Aorta (tissue), 5 donors: ENCODE measurements at places on chromosomes 7 and 10. TPM values are rescaled to one million over a fixed set of nuclear protein-coding genes. Genes with fewer than 3 reads are reported as not detected.

Gene ZC3HAV1L
- polyA plus RNA-seq = 0.51 TPM

Gene MSS51
- polyA plus RNA-seq = 1.8 TPM

Gene ZP3
- 3.2 TPM for polyA plus RNA-seq

Gene GALNT17
- 1.3 TPM for polyA plus RNA-seq

Gene CUZD1
- polyA plus RNA-seq = 3.3 TPM

Gene CLDN4
- polyA plus RNA-seq = 0.69 TPM

- H3K27me3 ChIP-seq = no peaks in the 10 kb centered on the region
- no peak for DNase-seq
- no peak overlapping the region for H3K27ac ChIP-seq
- H3K36me3 ChIP-seq = peaks cover 5% of the 10 kb centered on the region
- no peaks in the 10 kb centered on the region for H3K4me1 ChIP-seq
Observed at GRCh38 chr7:45112648-45113047, 1.2 kb upstream of the TBRG4 start.

DNA sequence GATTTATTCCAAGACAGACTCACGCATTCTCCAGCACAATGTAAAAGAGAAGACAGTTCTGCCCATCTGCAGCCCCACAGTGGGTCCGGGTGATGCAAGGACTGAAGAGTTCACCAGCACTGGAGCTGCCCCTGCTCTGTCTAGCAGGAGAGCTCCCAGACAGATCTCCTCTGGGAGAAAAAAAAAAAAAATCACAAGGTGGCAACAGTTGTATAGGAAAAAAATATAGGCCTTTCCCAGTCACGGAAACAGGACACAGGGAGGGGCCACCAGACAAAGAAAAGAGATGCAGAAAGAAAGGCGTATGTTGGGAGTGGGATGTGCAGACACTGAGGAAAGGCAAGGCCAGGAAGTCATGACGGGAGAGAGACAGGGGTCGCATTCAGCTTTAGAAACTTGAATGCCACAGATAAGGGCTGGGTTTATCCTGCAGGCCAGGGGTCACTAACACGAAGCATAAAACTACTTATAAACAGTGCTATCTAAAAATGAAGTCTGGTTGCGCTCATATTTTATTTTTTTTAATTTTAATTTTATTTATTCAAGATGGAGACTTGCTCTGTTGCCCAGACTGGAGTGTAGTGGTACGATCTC is 54.1 kb downstream of the FAM171A1 start:
- no peak overlapping the region for H3K27ac ChIP-seq
- H3K36me3 ChIP-seq = no peaks in the 10 kb centered on the region
- peaks cover 2% of the 10 kb centered on the region for H3K4me1 ChIP-seq

DNA sequence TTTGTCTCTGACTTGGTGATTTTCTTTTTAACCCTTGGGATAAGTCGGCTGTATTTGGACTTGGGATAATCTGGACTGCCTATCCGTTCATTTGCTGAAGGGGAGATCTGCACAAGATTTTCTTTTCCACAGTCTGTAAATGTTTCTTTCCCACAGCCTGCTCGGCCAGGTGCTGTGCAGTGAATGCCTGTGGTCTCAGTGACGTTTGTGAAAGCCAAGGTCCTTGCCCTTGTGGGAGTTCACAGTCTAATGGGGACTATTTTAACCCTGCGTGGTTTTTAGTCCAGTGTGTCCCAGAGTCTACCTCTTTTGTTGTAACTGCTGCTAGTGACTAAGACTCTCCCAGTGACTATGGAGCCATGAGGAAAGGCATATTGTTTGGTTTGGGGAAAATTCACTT is 8.9 kb downstream of the PNLIP start:
- no peak overlapping the region for H3K27ac ChIP-seq
- H3K36me3 ChIP-seq = no peaks in the 10 kb centered on the region
- H3K4me1 ChIP-seq = no peaks in the 10 kb centered on the region
- no peak for DNase-seq
- H3K4me3 ChIP-seq = no peak overlapping the region

- no peak overlapping the region for H3K27ac ChIP-seq
- H3K4me1 ChIP-seq = peaks cover 6% of the 10 kb centered on the region
- no peaks in the 10 kb centered on the region for H3K36me3 ChIP-seq
Observed at GRCh38 chr10:24438800-24439199, 229.9 kb downstream of the KIAA1217 start.

- H3K27ac ChIP-seq = no peak overlapping the region
- H3K27me3 ChIP-seq = no peaks in the 10 kb centered on the region
- no peak overlapping the region for H3K4me3 ChIP-seq
- H3K4me1 ChIP-seq = no peaks in the 10 kb centered on the region
- no peaks in the 10 kb centered on the region for H3K36me3 ChIP-seq
- DNase-seq = no peak
Observed at GRCh38 chr7:17380736-17381662, 82.5 kb downstream of the AHR start.

DNA sequence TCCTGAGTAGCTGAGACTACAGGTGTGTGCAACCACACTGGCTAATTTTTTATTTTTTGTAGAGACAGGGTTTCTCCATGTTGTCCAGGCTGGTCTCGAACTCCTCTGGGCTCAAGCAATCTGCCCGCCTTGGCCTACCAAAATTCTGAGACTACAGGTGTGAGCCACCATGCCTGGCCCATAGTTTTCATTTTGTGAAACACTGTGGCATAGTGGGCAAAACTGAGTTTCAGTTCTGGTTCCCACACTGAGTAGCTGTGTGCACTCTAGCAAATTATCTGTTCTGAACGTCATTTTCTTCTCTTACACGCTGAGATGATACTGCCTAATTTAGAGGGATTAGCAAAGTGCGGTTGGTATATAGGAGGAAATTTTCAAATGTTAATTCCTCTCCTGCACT is 13.5 kb downstream of the ATP5MK start:
- H3K4me1 ChIP-seq = no peaks in the 10 kb centered on the region
- H3K4me3 ChIP-seq = no peak overlapping the region
- H3K27ac ChIP-seq = no peak overlapping the region
- no peak for DNase-seq

DNA sequence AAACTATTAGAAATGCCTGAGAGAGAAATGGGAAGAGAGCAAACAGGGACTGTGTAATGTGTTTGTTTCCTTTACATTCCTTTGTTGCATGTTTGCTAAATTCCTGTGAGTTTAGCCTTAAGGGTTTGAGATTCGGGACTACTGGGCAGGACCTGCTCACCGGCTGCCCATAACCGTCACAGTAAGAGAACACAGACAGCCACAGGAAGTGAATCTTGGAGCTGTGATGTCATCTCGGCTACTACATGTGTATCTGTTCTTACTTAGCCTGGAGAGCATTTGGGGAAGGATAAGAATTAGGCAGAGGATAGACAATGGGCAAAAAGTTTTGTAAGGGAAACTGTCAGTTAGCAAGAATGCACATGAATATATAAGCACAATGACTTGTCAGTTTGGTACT is 485.1 kb upstream of the KLF6 start:
- no peak overlapping the region for H3K27ac ChIP-seq
- no peaks in the 10 kb centered on the region for H3K36me3 ChIP-seq
- peaks cover 5% of the 10 kb centered on the region for H3K4me1 ChIP-seq
- H3K4me3 ChIP-seq = no peak overlapping the region
- H3K27me3 ChIP-seq = no peaks in the 10 kb centered on the region

DNA sequence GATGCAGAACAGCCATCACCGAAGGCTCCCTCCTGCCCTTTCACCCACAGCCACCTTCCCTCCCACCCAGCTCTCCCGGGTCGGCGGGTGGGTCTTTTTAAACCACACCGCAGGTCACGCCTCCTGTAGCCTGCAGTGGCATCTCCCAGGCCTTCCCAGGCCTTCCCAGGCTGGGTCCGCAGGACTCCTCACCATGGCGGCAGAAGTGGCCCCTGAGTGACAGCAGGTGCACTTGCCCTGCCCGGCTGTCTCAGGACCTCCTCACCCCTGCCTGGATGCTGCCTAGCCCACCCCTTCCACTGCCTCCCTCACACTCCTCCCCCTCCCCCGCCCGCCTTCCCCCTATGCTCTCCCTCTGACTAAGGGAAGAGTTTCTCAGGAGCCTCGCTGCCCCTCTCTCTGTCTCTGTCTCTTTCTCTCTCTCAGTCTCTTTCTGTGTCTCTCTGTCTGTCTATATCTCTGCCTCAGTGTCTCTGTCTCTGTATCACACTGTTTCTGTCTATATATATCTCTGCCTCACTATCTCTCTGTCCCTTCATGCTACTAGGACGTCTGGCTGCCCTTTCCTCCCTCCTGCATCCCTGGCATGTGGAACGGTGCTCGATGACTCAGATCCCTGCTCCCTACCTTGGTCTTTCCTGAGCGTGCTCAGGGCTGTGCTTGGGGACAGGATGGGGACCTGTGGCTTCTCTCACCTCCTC is 57.5 kb downstream of the GLRX3 start:
- H3K4me3 ChIP-seq = no peak overlapping the region
- H3K27ac ChIP-seq = no peak overlapping the region
- DNase-seq = no peak

DNA sequence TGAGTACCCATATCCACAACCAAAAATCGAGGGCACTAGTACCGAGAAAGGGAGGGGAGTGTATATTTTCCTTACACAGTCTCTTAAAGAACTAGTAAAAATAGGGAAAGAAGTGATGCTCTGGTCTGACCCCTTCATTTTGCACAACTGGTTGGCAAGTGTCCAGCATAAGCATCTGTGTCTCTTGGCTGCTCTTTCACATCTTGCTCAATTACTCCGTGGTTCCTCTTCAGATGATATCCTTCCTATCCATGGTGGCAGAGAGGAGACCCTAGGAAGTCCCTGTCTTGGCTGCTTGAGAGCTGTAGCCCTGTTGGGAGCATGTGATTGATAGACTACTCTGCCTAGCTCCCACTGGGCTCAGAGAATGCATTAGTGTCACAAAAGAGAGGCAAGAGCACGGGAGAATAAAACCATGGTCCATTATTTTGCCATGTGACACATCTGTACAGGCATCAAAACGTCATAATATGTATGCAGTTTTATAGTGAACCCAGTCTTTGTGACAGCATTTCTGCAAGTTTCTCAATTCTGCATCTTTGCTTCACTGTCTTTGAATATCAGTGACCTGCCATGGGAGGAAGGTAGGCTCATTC is 111.8 kb upstream of the ANKRD1 start:
- no peak overlapping the region for H3K4me3 ChIP-seq
- H3K36me3 ChIP-seq = no peaks in the 10 kb centered on the region
- H3K27ac ChIP-seq = no peak overlapping the region
- DNase-seq = no peak
- H3K27me3 ChIP-seq = no peaks in the 10 kb centered on the region

GRCh38 chr7:139286144-139286543 is 55.0 kb upstream of the FMC1 start:
- peaks cover 4% of the 10 kb centered on the region for H3K36me3 ChIP-seq
- no peak overlapping the region for H3K4me3 ChIP-seq
- no peaks in the 10 kb centered on the region for H3K27me3 ChIP-seq
- DNase-seq = no peak
- no peak overlapping the region for H3K27ac ChIP-seq
- H3K4me1 ChIP-seq = no peaks in the 10 kb centered on the region

DNA sequence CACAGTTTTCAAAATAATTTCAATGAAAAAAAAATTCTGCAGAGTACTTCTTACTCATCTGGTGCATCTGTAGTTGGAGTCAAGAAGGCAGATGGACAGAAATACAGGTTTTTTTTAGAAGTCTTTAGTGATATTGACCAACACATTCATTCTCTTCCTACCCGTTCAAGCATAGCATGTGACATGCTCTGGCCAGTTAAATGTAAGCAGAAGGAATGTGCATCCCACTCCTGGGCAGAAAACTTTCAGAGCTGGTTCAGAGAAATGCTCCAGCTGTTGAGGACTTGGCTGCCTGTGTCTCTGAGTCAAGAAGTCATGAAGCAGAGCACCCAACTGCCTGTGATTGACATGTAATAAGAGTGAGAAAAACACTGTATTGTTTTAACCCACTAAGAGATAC is 665.3 kb upstream of the IGFBP3 start:
- DNase-seq = no peak
- H3K4me3 ChIP-seq = no peak overlapping the region
- H3K27me3 ChIP-seq = no peaks in the 10 kb centered on the region
- no peak overlapping the region for H3K27ac ChIP-seq
- H3K36me3 ChIP-seq = no peaks in the 10 kb centered on the region

DNA sequence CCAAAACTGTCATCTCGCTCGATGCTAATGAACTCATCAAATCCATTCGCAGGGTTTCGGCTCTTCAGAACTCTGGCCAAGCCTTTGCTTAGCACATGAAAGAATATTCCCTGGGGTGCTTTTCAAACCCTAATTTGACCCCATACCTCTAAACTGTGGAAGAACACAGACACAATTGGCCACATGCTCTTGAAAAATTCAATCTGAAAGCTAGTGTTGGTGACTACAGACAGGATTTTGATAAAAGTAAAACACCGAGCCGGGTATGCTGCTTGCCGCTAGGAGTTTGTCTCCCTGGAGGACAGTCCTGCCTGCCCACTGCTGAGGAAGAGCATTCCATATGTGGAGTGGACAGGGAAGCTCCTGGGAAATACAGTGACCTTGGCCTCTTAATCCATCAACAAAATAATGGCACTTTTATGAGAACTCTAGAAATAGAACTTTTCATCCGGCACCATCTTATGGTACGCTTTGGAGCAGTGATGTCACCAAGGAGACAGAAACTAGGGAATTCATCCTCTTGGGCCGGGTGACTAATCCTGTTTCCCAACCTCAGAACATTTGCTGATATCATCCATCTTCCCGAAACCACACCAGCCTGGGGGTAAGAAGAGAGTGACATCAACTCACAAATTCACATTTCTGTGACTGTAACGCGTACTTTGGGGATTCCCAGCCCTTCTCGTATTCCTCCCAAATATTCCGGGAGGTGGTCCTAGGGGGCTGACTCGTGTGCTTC is 34.2 kb downstream of the MTURN start:
- H3K36me3 ChIP-seq = no peaks in the 10 kb centered on the region
- H3K4me1 ChIP-seq = peaks cover 3% of the 10 kb centered on the region
- no peak overlapping the region for H3K4me3 ChIP-seq
- H3K27ac ChIP-seq = no peak overlapping the region
- no peaks in the 10 kb centered on the region for H3K27me3 ChIP-seq
- DNase-seq = no peak

DNA sequence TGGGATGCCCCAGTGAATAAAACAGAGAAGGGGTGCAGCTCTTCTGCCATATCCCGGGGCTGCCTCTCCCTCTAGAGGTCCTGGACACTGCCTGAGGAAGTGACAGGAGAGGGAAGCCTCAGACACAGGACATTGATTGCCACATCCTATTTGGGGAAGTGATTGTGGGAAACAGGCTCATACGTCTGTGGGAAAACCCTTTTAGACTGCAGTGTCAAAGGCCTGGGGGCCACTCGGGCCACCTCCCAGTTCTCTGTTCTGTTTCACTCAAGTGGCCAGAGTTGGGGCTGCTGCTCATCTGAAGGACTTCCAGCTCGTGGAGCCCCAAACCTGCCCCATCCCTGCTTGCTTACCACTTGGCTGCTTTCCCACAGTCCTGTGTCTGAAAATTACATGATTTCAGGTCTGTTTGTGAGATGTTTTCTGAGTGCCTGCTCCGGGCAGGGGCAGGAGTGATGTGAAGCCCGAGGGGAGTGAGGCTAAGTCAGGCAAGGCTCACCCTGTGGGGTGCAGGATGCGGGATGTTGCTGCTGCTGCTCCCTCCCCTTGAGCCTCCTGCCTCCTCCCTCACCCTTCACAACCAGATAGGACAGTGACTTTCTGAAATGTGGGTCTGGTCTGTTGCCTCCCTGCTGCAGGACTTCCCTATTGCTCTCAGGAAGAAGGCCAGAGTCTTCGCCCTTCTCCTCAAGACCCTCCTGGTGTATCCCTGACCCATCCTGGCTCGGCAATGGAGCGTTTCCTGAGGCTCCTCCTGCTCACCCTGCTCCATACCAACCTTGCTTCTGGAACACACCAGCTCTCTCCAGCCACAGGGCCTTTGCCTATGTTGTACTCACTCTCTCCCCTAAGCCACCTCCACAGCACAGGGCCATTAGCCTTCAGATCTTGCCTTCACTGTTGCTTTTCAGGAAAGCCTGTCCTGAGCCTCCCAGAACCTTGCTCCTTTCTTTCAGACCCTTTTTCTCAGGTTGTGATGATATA is 58.4 kb downstream of the NEURL1 start:
- H3K4me3 ChIP-seq = no peak overlapping the region
- DNase-seq = no peak
- no peak overlapping the region for H3K27ac ChIP-seq
- H3K4me1 ChIP-seq = no peaks in the 10 kb centered on the region
- no peaks in the 10 kb centered on the region for H3K27me3 ChIP-seq
